NCI-H2081 (cell line): ENCODE measurements at places on chromosomes 2 and 18.

DNA sequence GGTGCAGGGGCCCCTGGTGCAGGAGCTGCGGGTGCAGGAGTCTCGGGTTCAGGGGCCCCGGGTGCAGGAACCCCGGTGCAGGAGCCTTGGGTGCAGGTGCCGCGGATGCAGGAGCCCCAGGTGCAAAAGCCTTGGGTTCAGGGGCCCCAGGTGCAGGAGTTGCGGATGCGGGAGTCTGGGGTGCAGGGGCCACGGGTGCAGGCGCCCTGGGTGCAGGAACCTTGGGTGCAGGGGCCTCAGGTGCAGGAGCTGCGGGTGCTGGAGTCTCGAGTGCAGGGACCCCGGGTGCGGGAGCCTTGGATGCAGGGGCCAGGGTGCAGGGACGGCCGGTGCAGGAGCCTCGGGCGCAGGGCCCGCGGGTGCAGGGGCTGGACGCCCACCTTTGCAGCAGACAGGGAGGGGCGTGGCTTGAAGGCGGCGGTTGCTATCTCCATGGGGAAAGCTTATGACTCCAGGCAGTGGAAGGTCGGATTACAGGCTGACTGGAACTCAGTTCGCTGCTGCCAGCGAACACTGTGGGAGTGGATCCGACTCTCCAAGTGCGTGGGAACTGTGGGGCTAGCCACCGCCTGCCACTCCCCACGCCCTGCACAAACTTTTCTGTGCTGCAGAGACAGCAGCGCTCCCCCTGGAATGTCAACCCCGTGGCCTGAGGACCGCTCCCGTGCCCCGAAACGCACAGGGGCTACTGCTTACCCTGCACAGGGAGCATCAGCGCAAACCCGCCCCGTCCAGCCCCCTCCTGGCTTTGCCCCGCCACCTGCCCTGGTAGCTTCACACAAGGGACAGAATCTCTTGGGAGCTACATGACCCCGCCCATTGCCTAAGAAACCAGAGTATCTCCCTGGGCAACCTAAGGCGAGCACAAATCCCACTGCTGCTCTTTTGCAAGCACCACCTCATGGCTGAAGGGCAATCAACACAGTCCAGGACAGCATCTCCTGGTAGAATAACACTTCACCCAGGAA is 40.3 kb downstream of the COPS9 start:
- no peak for DNase-seq

GRCh38 chr2:36415381-36416022 is 59.9 kb downstream of the CRIM1 start:
- no peak for DNase-seq

- DNase-seq: peak; percentile 62
Observed at GRCh38 chr18:71398531-71398930, 1109.7 kb downstream of the SOCS6 start.

GRCh38 chr18:62880673-62881364 is 165.5 kb downstream of the PHLPP1 start:
- DNase-seq: no peak

GRCh38 chr2:233714121-233714520 is 1.4 kb downstream of the UGT1A5 start:
- no peak for DNase-seq

DNA sequence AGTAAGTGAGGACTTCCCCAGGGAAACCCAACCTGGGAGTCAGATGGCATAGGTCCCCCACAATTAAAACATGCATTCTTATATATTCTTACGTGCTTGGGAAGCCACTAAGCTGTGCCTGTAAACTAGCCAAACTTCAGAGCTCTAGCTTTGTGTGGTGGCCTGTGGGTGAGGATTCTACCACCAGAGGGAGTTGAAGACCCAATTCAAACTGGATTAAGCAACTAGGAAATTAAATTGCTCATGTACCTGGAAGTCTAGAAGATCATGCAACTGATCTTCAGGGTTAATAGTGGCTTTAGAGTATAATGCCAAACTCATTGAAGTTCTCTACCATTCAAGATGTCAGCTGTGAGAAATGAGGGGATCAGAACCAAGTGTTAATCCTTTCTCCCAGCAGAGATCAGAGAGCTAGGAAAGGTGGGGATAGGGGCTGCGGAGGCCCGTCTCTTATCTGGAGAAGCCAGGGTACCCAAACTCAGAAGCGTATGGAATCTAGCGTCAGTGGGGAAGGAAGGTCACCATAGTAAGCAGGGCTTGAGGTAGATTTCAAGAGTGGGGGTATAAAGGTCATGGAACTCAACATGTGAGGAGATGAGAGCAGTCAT is 53.2 kb upstream of the CCDC85A start:
- peak; percentile 46 for DNase-seq

GRCh38 chr2:204888222-204888621 is 342.9 kb downstream of the PARD3B start:
- DNase-seq: no peak

DNA sequence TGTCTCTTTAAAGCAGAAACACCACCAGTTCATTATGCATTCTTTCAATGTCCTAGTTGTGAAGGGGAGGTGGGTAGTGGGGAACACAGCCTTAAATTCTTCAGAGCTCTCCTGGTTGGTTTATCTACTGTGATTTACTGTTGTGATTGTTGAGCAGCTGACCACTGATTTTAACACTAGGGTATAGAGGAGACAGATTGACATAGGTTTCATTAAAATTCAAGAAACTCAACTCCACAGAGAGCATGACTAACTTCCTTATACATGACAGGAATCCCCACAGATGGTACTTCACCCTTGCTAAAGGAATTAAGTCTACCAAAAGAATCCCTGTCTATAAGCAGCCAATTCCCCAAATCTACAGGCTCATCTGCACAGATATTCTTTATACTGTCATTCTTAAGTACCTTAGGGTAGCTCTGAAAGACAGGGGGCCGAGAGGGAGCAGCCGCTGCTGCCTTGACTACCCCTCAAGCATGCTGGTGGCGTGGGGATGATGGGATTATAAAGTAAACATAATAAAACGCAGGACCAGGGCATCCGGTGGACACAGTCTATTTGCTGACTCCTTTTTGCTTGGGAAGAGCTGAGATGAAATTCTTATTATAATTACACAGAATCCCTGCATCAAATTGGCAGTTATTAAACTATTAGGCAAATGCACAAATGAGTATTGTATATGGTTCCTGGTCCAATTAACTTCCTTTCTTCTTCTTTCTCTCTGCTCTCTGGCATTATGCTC is 1377.6 kb upstream of the PIK3C3 start:
- no peak for DNase-seq

- DNase-seq: peak; percentile 8
Observed at GRCh38 chr2:180607514-180608049, 372.8 kb upstream of the UBE2E3 start.

GRCh38 chr2:62458206-62458641 is 47.8 kb downstream of the TMEM17 start:
- DNase-seq: no peak

DNA sequence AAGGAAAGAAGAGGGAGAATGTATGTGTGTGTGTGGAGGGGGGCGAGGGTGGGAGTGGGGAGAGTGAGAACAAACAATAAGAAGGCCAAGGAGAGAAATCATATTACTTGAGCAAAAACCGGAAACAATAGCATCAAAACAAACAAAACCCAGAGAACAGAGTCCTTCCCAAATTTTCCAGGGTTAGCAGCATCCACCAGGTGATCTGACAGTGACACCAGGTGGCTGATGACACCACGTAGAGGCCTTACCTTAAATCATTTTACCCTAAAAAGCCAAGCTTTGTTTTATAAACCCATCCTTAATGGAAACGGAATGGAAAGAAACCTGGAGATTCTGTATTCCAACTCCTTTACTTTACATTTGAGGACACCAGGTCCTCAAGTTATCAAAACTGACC is 42.9 kb downstream of the CDCA7 start:
- DNase-seq: no peak

DNA sequence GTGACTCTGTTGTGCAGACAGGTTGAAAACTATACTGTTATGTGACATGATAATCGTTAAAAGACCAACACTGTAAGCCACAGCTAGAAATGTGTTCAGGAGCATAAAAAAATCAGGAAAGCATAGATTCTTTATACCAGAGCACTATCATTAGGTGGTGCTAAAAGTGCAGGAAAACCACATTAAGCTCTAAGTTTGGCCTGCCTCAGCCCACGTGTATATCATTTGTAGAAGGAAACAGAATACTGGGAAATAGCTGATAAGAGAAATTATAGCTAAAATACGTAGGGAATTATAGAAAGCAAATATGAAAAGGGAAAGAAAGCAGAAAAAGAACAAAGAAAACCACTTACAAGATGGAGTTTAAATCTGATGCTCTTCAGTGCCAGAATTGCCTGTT is 26.5 kb upstream of the C2orf74 start:
- DNase-seq: peak; percentile 17

- peak; percentile 64 for DNase-seq
Observed at GRCh38 chr2:105438104-105438929, 39.5 kb upstream of the FHL2 start.

GRCh38 chr18:51021226-51021965 is 8.6 kb upstream of the SMAD4 start:
- no peak for DNase-seq

- no peak for DNase-seq
Observed at GRCh38 chr2:205402011-205402410, 280.3 kb upstream of the NRP2 start.

DNA sequence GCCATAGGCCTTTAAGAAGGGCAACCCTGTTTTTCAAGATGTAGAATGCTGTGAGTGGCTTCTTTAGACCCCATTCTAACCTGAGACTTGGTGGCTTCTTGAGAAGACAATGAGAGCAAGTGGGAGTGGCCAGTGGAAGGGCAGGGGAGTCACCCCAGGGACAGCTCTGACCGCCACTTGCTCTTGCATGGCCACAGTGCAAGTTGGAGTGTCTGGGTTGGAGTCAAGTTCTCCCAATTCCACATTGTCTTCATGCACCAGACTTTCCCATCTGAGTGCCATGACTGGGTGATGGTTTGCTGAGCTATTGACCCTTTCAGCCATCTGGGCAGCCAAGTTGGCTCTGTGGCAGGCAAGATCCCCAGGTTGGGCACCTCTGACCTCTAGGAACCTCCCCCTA is 148.0 kb upstream of the SKOR2 start:
- DNase-seq: no peak

DNA sequence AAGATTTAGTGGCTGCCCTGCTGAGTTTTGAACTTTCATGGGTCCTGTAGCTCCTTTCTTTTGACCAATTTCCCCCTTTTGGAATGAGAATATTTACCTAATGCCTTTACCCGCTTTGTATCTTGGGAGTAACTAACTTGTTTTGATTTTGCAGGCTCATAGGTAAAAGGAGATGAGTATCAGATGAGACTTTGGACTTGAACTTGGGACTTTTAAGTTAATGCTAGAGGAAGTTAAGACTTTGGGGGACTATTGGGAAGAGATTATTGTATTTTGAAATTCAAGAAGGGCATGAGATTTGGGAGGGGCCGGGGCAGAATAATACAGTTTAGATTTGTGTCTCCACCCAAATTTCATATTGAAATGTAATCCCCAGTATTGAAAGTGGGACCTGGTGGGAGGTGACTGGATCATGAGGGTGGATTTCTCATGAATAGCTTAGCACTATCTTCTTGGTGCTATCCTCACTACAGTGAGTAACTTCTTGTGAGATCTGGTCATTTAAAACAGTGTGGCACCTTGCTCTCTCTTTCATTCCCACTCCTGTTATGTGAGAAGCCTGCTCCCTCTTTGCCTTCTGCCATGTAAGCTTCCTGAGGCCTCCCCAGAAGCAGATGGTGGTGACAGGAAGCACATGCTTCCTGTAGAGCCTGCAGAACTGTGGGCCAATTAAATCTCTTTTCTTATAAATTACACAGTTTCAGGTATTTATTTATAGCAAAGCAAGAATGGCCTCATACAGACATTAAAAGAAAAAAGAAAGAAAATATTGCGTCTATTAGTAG is 6.1 kb downstream of the ADI1 start:
- DNase-seq: no peak

GRCh38 chr2:218033590-218034496 is 31.0 kb upstream of the TNS1 start:
- no peak for DNase-seq

- DNase-seq: no peak
Observed at GRCh38 chr2:238811759-238812158, 36.1 kb upstream of the TWIST2 start.

- DNase-seq: no peak
Observed at GRCh38 chr2:231245249-231246094, 47.0 kb downstream of the ARMC9 start.

- DNase-seq: no peak
Observed at GRCh38 chr2:177271981-177272666, 7.6 kb upstream of the NFE2L2 start.

DNA sequence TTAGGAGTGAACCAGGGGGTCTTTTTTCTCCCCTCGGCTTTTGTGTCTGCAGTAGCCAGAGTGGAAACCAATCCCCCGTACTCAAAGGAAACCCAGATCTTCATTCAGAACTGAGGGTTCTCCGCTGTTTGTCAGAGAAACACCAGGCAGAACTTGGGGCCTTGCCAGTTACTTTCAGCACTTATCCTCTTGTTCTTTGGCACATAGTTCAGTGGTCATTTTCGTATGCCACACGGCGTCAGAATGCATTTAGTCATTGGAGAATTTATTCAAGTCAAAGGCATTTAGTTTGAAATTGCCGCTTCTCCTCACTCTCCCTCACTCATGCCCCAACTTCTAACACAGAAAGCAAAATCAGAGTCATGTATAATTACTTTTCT is 102.9 kb downstream of the CABLES1 start:
- no peak for DNase-seq

DNA sequence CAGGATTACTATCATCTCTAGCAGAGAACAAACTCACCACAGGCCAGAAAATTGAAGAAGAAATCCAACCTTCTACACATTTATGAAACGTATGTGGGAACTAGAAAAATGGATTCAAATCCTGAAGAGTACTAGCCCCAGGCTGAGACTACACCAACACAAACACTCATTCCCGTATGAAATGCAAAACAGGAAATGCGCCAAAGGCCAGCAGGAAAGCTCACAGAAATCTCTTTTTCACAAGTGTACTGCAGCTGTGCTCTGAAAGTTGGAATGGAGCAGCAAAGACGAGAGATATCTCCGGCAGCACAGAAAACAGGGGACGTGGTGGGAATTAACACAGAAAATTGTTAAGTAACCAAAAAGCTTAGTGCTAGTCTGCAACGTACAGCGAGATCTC is 913.5 kb downstream of the TDRD15 start:
- DNase-seq: no peak

DNA sequence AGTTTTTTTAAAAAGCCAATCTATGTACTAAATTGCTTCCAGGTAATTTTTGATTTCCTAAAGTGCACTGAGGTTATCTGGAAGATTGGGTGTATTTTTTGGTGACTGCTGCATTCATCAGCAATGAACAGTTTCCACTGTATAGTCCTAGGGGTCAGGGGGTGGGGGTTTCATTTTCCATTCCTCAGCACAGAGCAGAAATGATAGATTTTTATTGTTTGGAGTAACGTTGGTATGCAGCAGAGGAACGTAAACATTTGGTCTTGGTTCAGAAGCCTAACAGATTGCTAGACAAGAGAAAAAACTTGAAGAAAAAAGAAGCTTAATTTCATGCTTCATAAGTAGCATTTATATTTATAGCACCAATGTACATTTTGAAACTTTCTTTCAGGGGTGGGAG is 54.9 kb downstream of the ZCCHC2 start:
- DNase-seq: no peak
